Stimulated activated CD8-positive, alpha-beta memory T cell treated with anti-CD3 and anti-CD28 coated beads, Interleukin-2, amount 100 ng/mL, for 1 hour (primary cell): ENCODE measurements at places on chromosomes 11 and 22.
A peak's percentile ranks its signal among the peaks of the same experiment; 100 is the strongest.

DNA sequence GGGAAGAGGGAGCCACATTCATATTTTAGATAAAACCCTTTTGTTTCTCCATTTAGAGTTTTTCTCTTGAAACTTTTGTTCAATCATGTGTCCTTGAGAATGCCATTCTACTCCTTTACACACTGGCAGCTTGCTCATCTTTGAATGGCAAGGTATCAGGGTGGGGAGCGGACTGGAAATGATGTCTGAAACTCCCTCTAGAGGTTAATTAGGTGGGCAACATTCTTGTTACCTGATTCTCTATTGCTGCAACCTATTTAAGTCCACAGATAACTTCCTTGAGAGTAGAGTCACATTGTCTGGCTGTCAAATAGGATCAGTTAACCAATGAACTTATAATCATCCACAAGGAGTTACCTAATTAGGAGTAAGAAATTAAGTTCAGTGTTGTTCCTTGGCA lies 533.6 kb upstream of the API5 start:
- no peak for DNase-seq

DNA sequence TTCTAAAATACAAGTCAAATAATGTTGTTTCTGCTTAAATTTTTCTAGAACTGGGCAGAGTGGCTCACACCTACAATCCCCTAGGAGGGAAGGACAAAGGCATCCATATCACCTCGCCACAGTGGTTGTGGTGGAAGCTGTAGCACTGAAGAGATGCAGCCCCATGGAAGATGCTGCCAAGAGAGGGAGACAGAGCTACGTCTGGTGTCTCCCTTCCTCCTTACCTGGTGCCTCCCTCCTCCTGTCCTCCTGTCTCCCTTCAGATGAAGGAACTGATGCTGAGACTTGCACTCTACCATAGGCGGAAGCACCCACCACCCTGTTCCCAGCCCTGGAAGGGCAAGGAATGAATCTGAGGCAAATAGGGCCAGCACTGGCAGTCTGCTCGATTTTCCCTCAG lies 22.3 kb downstream of the MMP27 start:
- no peak for DNase-seq

- no peak for DNase-seq
Observed at GRCh38 chr11:3866206-3866605, 10.7 kb downstream of the STIM1 start.

DNA sequence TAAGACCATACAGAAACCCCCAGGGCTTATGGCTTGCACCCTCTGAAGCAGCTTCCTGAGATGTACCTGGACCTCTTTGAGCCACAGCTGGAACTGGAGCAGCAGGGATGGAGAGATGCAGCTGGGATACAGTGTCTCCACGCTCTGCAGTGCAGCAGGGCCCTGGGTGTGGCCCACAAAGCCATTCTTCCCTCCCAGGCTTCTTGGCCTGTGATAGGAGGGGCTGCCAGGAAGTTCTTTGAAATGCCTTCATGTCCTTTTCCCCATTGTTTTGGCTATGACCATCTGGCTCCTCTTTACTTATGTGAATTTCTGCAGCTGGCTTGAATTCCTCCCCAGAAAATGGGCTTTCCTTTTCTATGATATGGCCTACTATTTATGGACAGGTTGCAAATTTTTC lies 37.1 kb upstream of the RAB38 start:
- DNase-seq: no peak

DNA sequence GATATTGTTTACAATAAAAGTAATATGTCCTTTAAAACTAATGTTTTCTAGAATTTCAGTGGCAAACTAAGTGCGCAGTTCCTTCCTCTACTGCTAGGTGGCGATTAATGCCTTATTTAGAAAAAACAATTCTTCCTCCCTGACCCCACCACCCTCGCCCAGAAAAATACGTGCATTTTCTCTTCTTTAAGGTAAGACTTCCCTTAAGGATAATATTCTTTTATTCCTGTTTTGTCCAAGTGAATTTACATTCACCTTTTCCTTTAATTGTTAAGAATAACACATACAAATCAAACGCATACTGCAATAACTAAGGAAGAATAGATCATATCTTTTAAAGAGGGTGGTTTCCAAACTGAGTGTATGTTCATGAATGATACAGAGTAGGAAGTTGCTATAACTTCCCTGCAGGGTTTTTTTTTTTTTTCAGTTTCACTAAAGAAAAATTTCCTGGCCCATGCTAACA lies 17.0 kb upstream of the PSMA1 start:
- DNase-seq: no peak

GRCh38 chr11:68843703-68844312 lies 2.1 kb upstream of the CPT1A start:
- DNase-seq: peak; percentile 57

DNA sequence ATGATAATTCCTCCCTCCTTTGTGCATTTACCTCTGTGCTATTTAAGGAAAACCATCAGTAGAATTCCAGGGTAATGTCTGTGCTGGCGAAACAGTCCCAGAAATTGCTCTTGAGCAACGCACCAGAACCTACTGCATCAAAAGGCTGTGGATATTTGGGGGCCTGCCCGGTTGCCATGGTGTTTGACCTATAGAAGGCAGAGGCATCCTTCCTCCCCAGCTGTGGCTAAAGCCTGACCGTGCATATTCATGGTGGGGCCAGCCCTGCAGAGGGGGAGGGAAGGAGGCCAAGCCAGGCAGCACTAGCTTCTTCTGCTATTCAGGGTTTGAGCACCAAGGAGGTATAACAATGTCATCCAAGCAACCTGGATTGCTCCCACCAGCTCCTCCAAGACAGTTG lies 215.0 kb upstream of the E2F8 start:
- DNase-seq: no peak

- DNase-seq: no peak
Observed at GRCh38 chr11:98561877-98562395, 458.8 kb upstream of the CNTN5 start.

- no peak for DNase-seq
Observed at GRCh38 chr22:41971431-41971830, 2.2 kb downstream of the SEPTIN3 start.

DNA sequence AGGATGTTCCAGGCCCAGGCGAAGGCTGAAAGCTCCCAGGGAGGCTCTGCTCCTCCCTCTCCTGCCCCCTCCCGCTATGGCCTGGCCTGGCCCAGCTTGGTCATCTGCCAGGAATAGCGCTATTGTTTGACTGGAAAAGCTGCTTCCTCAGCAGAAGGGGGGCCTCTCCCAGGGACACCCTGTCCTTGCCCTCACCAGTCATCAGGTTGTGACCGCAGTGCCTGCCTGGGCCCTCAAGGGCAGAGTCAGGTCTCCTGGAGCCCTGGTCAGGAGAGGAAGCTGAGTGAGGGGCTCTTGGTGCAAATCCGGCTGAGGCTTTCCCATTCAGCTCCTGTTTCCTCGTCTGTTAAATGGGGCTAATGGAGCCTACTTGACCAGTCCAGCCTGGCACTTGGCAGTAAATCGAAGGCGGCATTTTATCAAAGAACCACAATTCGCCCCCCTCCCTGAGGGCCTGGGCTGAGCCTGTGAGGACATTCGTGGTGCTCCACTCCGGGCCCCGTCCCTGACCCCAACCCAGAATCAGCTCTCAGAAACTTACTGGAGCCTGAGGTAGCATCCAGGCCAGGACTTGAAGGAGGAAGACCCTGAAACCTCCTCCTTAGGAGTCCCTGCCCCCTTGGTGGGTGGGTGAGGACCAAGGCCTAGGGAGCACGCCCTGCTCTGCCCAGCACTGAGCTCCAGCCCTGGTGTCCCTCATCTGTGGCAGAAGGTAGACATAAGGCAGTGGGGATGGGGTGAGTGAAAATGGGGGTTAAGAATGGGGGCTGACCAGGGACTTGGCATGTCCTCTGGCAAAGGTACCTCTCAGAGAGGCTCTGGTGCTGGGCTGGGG lies 2.0 kb upstream of the CASTOR1 start:
- no peak for DNase-seq

DNA sequence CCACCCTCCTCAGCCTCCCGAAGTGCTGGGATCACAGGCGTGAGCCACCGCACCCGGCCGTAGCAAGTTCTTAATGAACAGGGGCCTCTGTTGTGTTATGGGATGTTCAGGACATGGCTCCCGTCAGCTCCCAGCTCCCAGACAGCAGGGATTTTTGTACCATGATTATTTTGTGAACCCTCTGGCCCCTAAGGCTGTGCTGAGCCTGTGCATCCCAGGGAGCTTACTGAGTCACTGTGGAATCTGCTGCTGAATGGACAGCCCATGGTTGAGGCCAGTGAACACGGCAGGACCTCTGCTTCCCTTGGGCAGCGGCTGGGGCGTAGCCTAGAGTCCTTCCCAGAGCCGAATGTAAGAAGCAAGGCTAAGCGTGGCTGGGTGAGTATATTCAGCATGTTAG lies 245.2 kb downstream of the NTM start:
- no peak for DNase-seq

GRCh38 chr11:76524919-76525318 lies 80.1 kb downstream of the EMSY start:
- no peak for DNase-seq

DNA sequence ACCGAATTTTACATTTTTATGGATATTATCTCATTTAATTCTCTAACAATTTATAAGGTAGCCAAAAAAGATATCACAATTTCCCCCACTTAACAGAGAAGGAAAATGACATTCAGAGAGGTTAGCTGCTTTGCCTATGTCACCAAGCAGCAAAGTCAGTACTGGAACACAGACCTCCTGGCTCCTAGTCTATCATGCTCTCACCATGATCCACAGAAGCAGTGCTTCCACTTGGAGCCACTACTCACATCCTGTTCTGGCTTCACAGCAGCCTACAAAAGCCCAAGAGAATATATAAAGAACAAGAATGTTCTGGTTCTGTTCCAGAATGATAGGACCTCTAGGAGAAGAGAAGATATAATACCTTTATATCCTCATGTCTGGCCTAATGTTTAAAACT lies 59.5 kb upstream of the SCUBE2 start:
- DNase-seq: no peak

GRCh38 chr11:69984457-69985261 lies 93.5 kb upstream of the ANO1 start:
- no peak for DNase-seq

GRCh38 chr11:47649276-47649675 lies 6.9 kb upstream of the MTCH2 start:
- no peak for DNase-seq

DNA sequence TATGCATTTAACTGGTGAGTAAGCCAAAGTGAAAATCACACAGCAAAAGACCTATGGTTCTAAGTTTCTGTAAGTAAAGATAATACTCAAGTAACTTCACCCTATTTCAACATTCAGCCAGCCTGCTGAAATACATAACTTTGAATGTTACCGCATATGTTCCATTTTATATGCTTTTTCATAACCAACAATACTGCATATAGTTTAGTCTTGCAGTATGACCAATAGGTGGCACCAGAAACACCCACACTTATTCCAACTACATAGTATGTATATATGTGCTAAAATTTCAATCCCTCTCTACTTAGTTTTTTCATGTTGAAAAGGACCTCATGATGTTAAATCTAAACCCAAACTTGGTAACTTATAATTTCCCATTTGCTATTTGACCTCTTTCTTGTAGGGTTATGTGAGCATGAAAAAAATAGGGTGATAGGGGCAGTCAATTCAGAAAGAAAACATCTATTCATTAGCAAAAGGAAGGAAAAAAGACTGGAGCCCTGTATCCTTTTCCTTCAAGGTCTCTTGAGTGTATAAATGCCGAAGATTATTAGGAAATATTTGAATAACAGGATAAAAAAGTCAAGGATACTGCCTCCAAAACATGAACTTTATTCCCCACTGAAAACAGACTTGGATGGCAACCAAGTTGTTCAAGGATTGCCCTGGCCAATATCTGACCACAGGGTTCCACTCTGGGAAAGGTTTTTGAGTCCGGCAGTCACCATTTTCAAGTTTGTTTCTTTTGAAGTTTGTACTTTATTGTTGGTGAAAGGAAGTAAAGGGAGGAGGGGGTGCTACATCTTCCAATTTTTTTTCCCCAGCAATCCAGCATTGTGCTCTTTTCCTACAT lies 23.8 kb upstream of the FZD4 start:
- DNase-seq: no peak

DNA sequence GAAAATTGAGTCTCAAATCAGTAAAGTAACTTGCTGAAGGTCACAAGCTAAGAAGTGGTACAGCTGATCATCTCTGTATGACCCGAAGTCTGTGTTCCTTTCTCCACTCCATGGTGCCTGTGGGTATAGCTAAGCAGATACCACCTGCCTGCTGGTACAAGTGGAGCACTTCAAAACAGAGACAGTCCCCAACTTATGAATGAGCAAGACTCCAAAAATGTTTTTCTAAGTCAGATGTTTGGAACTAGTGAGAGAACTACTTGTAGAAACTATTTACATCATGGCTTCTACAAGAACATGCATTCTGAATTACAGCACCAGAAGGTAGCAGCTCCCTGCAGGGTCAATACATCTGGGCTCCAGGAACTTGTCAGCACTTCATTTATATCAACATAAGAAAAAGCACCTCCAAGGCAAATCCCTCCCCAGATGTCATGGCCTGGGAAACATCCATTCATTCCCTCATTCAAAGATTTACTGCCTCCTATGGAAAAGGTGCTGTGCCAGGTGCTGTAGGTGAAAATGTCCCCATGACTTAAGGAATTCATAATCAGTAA lies 94.7 kb downstream of the SERGEF start:
- DNase-seq: no peak

GRCh38 chr11:97615546-97615945 lies 1225.7 kb downstream of the JRKL start:
- no peak for DNase-seq

DNA sequence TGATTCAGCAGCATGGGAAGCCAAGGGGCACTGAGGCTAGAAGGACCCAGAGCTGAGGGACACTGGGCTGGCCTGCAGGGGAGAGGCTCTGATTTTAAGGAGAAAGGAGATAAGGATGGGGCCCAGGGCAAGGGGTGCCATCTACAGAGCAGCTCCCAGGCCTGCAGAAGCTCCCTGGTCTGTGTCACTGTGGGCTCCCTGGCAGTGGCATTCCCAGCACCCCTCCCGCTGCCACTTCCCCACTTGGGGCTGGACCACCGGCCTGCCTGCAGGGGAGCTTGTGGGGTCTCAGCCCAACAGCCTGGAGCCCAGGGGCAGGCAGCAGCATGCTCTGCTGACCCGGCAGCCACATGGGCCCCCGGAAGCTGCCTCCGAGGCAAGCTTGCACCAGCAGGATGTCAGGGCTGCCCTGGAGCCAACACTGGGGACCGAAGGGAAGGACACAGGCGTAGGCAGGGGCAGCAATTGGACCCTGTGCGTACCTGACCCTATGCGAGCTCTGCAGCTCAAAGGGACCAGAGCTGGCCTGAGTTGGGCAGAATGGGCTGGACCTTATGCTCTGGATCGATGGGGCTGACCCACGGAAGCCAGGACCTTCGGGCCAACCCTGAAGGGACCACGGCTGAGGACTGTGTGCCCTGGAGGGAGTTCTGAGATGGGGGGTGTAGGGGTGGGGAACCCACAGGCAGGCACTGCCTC lies 35.4 kb upstream of the WNT7B start:
- DNase-seq: no peak

GRCh38 chr11:66674964-66675602 lies 2.6 kb downstream of the RBM4B start:
- no peak for DNase-seq
